ENCODE measurements at places on chromosomes 4 and X.

GRCh38 chr4:150681063-150681462, 99.1 kb downstream of the MAB21L2 start:
- no peak for DNase-seq

DNA sequence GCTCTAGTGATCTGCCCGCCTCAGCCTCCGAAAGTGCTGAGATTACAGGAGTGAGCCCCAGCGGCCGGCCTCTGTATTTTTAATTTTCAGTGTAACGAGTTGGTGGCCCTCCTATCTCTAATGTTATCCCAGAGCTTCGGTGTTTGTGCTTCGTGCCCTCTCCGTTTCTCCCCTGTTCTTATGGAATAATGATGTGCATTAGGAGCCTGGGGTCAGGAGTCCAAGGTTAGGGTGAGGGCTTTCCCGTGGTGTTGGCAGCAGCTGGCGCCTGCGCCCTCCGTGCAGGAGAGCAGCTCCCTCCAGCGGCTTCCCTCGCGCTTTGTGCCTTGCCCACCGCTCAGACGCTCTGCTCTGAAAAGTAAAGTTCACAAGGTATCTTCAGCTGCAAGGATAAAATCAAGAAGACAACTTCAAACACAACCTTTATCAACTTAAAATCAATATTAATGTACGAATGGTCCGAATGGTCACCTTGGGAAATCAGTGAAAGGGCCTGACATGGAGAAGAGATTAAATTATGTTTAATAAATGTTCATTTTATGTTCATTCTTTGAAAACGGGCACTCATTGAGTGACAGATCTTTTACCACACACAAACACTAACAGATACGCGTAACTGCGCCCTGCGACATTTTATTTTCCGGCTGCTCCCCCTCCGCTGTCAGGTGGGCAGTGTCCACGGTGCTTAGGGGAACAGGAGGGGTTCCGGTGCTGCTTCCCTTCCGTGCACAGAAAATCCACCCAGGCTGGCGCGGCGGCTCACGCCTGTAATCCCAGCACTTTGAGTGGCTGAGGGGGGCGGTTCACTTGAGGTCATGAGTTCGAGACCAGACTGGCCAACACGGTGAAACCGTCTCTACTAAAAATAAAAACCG, 62.4 kb downstream of the TRAPPC11 start:
- no peak for DNase-seq

GRCh38 chrX:51332188-51332942, at the start of gene NUDT10:
TSS of gene NUDT10 (plus strand) at chrX:51332822. CDS start at chrX:51332966, 144 bp downstream.
- peak; percentile 34 for DNase-seq

DNA sequence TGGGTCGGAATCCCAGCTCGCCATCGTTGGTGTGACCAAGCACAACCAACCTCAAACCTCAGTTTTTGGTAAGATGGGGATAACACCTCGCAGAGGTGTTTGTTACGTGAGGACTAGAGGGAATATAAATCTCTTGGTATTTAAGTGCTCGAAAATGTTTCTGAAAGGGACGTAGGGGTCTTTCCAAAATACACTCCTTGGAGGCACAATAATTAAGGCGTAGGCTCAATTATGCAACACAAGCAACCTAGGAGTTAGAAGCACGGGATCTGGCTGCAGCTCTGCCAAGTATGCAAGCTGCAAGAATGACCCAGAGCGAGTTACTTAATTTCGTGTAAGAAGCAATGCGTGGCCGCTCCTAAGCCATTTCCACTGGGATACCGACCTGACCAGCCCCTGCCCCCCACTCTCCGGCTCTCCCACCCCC, 552 bp downstream of the ADH5 start:
- DNase-seq, result no peak

GRCh38 chrX:22577181-22577580, 304.5 kb downstream of the CBLL2 start:
- no peak for DNase-seq

DNA sequence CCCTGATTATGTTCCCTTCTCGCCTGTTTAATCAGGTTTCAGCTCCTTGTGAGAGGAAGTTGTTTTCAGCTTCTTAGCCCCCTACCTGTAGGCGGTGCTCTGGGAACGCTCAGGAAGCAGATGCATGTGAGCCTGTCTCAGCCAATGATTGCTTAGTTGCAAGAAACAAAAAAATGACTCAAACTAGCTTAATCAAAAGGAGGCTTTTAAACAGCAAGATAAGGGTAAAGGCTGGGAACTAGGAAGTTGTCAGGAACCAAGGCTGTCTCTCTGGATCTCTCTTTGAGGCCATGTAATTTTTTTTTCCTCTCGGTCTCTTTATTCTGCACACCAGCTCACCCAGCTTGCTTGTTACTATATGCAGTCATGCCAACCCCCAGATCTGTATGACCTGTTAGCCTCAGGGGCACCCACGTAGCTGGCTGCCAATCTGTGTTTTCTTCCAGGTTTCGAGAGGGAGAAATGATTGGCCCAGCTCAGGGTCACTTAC, 109.1 kb downstream of the PTTG2 start:
- DNase-seq, result no peak

GRCh38 chr4:174316546-174316945, 32.8 kb downstream of the CEP44 start:
- no peak for DNase-seq

- DNase-seq, result no peak
These were observed 150.9 kb downstream of the SHOX start for GRCh38 chrX:781224-782204.

DNA sequence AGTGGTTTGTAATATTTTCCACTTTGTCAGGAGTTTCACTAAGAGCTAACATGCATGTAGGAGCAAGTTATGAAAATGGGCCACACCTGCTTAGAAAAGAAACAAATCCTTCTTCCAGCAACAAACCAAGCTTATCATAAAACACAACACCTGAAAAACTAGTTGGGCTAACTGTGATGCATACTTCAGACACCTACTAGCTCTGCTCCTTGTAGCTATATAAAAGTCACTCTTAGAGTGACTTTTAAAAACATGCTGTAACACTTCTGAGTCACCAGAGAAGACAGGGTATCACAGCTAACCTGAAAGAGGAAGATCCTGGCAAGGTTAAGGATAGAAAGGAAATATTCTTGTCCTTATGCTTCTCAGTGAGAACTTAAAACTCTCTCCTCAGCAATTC, 3.6 kb upstream of the SLAIN2 start:
- DNase-seq, result no peak

- no peak for DNase-seq
These were observed 46.6 kb upstream of the CLNK start for GRCh38 chr4:10731162-10731561.

DNA sequence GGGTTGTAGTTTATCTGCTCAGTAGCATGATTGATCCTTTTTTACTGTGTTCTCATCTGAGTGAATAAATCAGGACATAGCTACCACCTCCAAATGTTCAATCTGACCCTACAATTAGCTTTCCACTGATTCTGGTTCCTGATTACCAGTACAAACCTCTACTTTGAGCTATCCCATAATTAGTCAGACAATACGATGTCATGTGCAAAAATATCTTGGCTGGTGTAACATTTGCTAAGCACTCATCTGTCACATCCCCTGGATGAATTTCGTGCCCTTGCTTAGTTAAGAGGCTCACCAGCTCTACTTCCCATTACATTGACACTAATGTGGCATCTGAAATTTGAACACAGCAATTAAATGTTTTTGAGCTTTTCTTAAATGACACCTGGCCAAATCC, 1101.0 kb upstream of the PCDH7 start:
- DNase-seq, result no peak

GRCh38 chr4:24241511-24241910, 342.8 kb downstream of the DHX15 start:
- no peak for DNase-seq

GRCh38 chr4:121146530-121146929, 17.6 kb downstream of the TNIP3 start:
- DNase-seq, result no peak

DNA sequence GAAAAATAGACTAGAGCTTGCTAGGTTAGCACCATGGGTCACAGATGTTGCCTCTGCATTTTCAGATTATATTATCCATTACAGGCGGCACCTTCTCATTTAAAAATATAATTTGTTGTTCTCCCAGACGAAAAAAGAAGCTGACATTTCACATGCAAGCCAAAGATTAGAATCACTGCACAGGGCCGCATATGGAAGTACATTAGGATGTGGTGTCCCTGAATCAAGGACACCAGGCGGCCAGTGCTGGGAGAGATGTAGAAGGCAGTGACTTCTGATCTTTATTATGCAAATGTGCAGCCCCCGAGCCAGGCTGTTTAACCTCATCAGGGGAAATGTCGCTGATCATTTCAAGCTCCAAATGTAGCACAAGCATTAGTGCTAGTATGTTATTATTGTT, 22.8 kb downstream of the REELD1 start:
- no peak for DNase-seq

DNA sequence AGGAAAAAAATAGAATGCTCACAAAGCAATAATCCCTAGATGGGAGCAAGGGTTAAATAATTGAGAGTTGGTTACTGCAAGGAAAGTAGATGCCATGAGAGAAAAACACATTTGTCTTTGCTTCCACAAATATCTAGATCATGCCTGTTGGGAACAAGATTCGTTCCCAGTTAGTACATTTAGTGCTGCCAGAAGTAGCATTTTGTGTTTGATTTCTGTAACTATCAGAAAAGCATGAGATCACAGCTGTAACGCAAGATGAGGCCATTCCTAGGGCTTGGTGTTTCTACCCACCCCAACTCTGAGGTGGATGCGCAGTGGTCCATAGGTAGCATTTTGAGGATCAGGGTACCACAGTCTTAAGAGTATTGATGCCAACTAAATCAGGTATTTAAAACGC, 20.4 kb upstream of the PDK3 start:
- no peak for DNase-seq

GRCh38 chr4:31667686-31668085, 947.5 kb downstream of the PCDH7 start:
- DNase-seq, result no peak

DNA sequence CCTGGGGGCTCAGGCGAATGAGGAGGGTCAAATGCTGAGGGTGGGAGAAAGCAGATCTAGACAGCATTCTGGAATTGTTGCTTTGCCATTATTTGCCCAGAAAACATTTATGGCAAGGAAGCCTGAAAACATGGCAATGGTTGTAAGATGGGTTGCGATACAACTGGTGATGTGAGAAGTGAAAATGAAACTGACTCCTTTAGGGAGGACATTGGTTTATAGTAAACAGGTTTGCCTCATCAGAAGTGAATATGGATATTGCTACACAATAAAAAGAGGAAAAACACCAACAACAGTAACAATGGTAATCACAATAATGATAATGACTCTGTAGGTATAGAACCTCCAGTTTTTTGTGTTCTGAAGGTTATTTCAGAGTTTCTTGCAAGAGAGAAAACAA, 107.0 kb upstream of the TBC1D9 start:
- no peak for DNase-seq

DNA sequence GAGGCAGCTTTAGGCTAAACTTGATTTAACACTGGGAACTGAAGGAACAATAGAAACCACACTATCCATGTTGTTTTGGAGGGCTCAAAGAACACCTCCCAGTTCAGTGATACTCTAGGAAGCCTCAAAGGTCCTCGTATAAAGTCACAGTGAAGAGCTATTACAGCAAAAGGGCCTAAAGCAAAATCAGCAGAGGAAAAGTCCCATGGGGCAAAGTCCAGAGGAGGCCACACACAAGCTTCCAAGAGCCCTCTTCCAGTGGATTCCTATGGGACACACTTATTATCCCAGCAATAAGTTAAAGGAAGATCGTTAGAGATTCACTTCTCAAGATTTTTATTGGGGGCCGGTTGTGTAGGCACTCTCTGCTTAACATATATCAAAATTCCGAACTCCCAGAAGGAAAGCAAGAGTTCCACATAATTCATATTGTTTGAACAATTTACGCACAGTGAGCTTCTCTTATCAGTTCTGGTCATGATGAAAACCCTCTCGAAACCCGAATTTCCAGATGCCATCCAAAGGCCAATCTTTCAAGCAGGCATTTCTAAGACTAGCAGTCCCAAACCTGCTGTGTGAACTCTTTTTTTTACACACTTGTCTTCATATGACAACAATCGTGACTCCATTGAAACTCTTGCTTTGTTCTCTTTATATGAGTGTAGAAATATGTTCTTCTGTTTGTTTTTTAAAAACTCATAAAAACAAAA, 53.7 kb downstream of the ANXA5 start:
- no peak for DNase-seq

DNA sequence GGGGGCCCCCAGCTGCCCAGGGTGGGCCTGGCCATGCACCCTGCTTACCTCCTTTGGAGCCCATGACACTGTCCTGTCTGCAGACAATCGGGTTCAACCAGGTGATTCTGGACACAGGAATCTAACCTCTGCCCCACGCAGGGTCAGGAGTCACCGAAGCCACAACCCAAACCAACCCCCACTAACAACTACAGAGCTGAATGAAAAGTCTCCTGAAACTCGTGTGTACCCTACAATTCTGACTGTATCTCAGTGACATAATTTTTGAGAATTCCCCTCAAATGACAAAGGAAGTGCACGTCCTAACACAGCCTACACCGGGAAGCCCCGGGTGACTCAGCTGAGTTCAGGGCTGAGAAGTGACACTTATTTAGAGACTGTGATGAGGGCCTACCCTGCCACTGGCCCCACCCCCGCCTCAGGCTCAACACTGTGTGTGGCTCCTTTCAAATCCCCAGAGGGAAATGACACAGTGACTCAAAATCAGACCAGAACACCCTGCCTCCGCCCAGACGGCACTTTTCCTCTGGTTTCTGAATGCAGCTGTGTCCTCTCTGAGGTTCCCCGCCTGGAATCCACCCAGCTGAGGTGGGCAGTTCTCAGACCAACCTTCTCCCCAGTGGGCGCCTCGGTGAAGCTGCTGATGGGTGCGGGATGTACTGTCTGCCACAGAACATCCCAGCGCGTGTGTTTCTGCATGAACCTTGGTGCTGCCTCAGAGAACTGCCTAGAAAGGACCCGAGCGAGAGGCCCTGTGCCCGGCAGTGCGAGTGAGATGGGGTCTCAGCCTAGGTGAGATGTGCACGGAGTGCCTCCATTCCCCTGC, 9.9 kb downstream of the TNIP2 start:
- DNase-seq, result no peak

- no peak for DNase-seq
These were observed 601 bp upstream of the FGFBP2 start for GRCh38 chr4:15963576-15963975.

- DNase-seq, result no peak
These were observed 20.7 kb downstream of the PCGF3 start for GRCh38 chr4:726235-726787.

GRCh38 chr4:77360451-77360850, 203.4 kb downstream of the CCNG2 start:
- no peak for DNase-seq

GRCh38 chr4:105227054-105227453, 80.4 kb downstream of the TET2 start:
- DNase-seq, result no peak

GRCh38 chr4:186643501-186644310, 80.0 kb downstream of the FAT1 start:
- no peak for DNase-seq

- DNase-seq, result no peak
These were observed 460.9 kb upstream of the FAT1 start for GRCh38 chr4:187184508-187184907.

DNA sequence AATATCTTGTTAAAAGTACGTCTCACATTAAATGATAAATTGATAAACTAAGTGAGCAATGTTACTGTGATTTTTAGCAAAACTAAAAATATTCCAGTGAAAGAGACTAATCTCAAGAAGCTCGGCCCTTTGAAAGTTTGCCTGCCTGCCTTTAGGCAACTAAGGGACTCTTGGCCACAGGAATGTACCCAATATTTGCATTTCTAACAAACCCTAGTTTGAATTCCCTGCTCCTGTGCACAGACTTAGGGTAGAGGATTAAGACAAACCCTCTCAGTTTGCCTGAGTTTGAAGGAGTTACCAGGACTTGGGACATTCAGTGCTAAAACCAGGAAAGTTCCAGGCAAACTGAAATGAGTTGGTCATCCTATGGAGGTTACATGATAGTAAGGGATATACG, 157.1 kb downstream of the SCFD2 start:
- DNase-seq, result no peak

Measured in anterior cingulate cortex (tissue), 58 donors.